H1 (cell line): ENCODE measurements at places on chromosomes 7 and 10.
A peak's percentile ranks its signal among the peaks of the same experiment; 100 is the strongest.

DNA sequence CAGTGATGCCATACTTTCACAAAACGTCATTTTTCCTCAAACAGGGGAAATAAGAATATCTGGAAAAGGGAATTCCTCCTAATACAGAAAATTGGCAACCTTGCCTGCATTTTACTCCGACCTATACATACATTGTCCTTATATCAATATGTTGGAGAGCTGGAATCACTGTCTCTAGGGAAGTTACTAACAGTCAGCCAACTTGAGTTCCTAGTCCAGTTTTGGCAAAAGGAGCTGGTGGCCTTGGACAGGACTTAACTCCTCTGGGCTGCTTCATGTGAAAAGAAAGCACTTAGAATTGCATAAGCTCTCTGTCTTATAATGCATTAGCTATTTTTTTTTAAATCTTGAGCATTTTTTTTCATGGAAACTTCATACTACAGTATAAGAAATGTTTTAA is 174.2 kb upstream of the HGF start:
- DNase-seq: no peak
- no peaks in the 10 kb centered on the region for H3K36me3 ChIP-seq
- no peak overlapping the region for H3K4me3 ChIP-seq
- no peaks in the 10 kb centered on the region for H3K27me3 ChIP-seq

DNA sequence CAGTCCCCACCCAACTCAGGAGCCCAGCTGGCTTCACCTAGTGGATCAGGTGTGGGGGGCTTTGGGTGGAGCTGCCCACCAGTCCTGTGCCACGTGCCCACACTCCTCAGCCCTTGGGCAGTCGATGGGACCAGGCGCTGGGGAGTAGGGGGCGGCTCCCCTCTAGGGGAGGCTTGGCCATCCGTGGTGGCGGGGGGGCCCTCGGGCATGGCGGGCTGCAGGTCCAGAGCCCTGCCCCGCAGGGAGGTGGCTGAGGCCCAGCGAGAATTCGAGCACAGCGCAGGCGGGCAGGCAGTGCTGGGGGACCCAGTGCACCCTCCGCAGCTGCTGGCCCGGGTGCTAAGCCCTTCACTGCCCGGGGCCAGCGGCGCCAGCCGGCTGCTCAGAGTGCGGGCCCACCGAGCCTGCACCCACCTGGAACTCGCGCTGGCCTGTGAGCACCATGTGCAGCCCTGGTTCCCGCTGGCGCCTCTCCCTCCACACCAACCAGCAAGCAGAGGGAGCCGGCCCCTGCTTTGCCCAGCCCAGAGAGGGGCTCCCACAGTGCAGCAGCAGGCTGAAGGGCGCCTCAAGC is 29.3 kb downstream of the ASNS start:
- DNase-seq: no peak
- H3K4me1 ChIP-seq: no peaks in the 10 kb centered on the region
- H3K4me3 ChIP-seq: no peak overlapping the region
- H3K36me3 ChIP-seq: no peaks in the 10 kb centered on the region
- H3K27ac ChIP-seq: no peak overlapping the region

DNA sequence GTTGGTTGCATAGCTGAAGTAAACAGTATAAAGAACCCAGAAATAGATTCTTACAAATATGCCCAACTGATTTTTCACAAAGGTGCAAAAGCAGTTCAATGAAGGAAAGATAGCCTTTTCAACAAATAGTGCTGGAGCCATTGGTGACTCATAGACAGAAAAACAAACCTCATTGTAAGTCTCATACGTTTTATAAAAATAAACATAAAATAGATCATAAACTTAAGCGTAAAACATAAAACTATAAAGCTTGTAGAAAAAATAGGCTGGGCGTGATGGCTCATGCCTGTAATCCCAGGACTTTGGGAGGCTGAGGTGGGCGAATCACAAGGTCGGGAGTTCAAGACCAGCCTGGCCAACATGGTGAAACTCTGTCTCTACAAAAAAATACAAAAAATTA is 318.8 kb upstream of the IGFBP3 start:
- H3K27ac ChIP-seq: no peak overlapping the region
- H3K4me1 ChIP-seq: no peaks in the 10 kb centered on the region
- no peaks in the 10 kb centered on the region for H3K27me3 ChIP-seq
- H3K36me3 ChIP-seq: no peaks in the 10 kb centered on the region

GRCh38 chr10:50511492-50512213 is 112.1 kb downstream of the SGMS1 start:
- H3K27me3 ChIP-seq: no peaks in the 10 kb centered on the region
- no peaks in the 10 kb centered on the region for H3K36me3 ChIP-seq
- H3K4me3 ChIP-seq: no peak overlapping the region
- H3K4me1 ChIP-seq: peaks cover 13% of the 10 kb centered on the region

DNA sequence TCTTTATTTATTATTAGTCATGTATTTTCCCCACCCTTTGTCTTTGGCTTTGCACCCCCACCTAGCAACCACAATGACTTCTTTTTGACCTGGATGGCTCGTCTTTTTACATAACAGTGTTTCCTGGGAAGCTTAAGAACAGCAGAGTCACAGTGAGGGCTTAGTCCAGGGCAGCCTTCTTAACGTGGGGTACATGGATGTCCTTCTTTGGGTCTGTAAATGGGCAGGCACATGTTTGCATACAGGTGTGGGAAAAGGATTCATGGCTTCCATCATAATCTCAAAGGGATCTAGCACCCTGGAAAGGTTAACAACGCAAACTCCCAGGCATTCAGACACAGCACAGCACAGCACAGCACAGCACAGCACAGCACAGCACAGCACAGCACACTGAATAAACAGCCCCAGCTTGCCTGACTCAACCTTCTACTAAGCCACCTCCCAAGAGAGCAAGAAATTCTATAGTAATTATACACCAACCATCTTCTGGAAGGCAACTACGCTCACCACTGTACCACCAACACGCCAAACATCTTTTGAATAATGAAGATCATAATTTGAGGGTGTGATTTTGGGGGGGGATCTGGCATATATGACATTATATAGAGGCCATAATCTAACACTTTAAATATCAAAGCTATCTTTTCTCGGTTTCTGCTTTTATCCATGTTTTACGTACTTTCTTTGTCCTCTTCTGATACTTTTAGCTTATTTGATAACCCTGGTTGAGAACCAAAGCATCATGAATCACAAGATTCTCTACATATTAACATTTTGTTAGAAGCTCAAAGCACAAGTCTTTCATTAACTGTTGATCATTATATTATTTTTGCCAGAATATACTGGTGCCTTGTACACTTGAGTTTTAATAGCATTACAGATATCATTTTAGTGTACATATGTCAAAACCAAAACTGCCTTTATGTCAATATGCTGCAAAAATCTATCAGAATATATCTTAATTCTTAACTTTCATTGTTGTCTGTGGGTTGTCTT is 177.2 kb upstream of the KLF14 start:
- no peaks in the 10 kb centered on the region for H3K27me3 ChIP-seq
- peak overlapping the region; percentile 6; the same call in 1 of the 2 replicates for H3K27ac ChIP-seq
